ENCODE measurements at places on chromosomes 7 and 10.

DNA sequence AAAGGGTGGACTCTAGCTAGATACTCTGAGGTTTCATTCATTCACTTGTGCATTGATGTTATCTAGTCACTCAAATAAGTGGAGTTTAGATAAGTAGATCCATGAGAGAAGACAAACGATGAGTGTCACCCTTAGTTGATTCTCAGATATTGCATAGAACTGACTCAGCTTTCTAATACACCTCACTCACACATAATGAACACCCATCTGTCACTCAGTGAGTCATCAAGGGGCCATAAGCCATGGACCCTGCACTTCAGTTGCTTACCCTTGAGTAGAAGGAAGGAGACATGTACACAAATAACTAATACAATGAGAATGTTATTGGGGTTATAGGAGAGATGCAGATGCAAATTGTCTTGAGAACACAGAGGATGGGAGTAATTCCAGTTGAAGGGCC is 163.8 kb downstream of the SORCS3 start:
- no peak for DNase-seq

DNA sequence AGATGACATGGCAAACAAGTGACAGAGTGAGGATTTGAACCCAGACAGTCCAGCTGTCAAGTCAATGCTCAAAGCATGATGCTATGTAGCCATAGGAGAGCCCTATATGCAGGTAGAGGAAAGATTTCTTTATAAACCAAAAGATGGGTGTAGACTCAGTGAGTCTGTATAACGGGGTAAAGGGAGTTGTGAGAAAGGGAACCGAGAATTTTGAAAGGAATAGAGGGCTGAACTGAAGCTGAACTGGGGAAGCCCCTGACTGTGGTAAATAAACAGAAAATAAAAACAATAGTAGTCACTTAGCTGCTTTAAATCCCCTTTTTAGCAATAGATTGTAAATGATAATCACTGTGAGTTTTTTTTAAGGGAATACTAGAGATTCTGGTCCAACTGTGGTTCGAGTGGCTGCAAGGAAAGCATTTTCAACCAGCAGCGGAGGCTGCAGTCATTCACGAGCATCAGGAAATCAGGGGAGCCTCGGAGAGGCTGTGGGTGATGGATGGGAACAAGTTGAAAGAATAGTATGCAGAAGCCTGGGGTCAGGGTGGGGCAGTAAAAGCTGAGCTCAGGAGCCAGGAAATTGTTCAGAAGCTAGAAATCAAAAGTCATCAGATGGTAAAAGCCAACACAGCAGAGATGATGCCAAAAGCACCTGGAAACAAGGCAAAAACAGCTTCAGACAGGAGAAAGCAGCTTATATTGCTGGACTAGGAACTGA is 393.5 kb downstream of the GFRA1 start:
- DNase-seq = no peak

- DNase-seq = no peak
Measured at GRCh38 chr7:149226840-149227494, 12.5 kb upstream of the ZNF212 start.

DNA sequence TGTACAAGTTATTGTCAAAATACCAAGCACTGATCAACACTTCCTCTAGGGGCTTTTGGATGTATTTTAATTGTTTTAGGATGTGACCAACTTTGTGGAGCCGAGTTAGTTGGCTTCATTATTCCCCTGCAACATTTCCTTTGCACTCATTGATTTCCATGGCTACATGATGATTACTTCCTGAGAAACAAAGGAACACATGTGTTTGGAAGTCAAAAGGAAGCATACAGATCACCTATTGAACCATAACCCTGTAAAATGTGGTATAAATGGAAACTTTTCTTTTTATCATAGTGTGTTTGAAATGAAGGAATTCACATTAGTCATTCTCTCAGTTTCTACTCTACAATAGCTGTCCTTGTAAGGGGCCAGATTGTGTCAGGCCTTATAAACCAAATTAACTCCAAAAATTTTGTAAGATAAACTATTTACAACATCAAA is 32.2 kb upstream of the EXOC6 start:
- no peak for DNase-seq

GRCh38 chr10:15433850-15434537 is 62.9 kb upstream of the FAM171A1 start:
- no peak for DNase-seq

DNA sequence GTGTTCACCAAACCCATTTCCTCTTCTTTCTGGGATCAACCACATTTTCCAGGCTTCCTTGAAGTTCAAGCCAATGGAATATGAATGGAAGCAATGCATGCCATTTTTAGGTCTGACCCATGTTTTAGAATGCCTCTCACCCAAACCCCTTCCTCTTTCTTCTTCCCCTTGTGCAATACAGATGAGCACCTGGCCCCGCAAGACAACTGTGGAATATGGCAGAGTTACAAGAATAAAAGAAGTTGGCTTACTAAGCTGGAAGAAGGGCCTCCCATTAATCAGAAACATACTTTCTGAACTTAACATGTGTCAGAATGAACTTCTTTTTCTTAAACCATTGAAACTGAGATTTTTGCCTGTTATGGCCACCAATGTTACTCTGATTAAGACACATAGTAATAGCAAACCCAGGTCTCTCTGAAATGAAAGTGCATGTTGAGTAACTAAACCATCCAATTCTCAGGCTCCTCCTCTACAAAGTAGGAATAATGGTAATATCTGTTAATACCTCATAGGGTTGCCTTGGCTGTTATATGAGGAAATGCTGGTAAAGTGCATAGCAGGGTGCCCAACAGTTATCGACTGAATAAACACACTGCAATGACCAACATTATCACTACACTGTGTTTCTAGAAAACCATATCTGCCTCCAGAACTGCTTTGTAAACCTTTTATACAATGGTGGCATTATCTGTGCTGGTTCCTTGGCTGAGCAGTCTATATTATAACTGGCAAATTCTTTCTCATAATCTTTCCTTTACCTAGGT is 382.2 kb upstream of the NRP1 start:
- no peak for DNase-seq

DNA sequence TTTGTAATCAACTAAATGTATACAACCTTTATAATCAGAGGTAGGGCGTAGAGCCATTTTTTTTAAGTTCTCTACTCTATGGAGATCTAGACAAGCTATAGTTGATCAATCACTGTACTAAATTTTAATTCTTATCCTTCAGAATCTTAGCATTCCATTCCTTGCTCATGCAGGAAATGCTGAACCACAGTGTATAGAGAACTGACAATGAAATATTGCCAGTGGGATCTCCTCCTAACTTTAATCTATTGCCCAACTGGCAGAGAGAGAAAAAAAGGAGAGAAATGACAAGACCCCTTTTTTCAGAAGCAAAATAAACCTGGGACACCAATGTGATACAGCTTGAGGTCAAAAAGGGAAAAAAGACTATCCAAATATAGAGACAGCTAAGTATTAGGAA is 26.4 kb upstream of the PPP3CB start:
- DNase-seq = no peak

GRCh38 chr10:69123306-69123746 is 652 bp upstream of the VPS26A start:
- no peak for DNase-seq

GRCh38 chr7:81333004-81333403 is 414.2 kb upstream of the SEMA3C start:
- no peak for DNase-seq

DNA sequence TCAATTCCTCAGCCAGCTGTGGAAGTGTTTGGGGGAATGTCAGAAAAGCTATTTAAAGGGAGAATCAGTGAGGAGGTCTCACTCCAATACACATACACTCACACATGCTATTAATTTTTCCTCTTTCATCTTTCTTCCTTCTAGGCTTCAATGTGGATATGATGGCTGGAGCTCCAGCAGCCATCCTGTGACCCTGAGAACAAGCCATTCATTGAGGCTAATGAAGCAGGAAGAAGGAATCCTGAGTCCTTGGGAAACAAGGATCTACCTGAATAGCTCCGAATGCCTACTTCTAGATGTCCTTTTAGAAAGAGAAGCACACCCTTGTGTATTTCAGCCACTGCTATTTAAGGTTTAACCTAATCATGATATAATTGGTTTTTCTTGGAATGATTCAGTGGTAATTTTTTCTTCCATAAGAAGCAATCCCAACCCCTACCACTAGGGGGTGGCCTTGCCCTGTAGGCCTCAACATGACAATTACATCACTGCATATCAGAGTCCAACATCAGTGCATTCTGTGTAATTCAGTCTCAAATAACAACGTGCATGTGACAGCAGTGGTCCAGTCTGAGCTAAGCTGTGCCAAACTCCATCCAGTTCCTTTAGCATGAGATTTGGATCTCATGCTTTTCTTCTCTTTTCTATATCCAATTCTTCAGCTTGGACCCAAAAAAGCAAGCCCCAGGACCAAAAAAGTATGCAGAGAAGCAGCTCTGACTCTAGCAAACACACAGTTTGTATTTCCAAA is 85.3 kb upstream of the ANKRD1 start:
- peak; percentile 49 for DNase-seq

- no peak for DNase-seq
Measured at GRCh38 chr10:132700156-132701098, 85.5 kb downstream of the NKX6-2 start.

- no peak for DNase-seq
Measured at GRCh38 chr10:47023237-47024045, 112.2 kb downstream of the PTPN20 start.

DNA sequence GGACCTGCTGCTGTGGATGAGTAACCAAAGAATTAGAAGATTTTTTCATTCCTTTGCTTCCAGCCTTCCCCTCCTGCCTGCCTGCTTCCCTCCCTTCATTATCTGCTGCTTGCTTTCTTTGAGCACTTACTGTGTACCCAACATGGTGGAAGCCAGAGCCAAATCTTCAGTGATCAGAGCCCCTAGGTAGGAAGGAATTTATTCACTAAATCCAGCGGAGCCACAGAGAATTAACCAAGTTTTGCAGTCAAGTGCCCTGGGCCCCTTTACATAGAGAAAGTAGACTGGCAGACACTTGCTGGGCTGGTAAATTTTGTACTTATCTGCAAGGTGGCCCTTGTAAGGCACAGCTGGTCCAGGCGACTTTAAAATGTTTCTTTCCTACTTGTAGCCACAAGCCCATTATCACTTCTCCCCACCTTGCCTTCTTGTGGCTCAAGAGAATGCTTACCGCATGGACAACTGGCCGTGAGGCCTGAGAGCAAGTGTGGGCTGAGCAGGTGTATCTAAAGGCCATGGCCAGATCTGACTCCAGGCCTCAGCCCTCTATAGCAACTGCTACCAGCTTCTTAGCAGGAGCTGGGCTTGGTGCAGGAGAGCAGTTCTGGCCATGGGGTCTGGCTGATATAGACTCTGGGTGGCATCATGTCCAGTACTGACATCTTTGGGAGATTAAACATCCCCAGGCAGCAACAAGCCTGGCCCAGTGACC is 11.1 kb downstream of the UNC5B start:
- no peak for DNase-seq

DNA sequence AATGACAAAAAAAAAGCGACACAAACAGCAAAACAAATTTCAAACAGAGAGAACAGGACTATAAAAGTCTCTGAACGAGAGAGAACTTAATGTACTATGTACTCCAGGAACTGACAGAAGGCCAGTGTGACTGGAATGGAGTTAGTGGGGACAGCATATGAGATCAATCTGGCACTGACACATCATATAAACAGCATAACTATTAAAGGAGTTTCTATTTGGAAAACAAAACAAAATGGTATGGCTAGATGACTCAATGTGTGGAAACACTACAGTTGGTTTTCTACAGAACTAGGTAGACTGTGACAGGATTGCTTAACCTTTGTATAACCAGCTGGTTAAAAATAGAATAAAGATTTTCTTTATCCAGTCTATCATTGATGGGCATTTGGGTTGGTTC is 232.9 kb upstream of the KAT6B start:
- DNase-seq = no peak

GRCh38 chr10:103858360-103858759 is 3.0 kb upstream of the SH3PXD2A start:
- DNase-seq = no peak

GRCh38 chr10:95295031-95295755 is 4.4 kb upstream of the PDLIM1 start:
- no peak for DNase-seq

DNA sequence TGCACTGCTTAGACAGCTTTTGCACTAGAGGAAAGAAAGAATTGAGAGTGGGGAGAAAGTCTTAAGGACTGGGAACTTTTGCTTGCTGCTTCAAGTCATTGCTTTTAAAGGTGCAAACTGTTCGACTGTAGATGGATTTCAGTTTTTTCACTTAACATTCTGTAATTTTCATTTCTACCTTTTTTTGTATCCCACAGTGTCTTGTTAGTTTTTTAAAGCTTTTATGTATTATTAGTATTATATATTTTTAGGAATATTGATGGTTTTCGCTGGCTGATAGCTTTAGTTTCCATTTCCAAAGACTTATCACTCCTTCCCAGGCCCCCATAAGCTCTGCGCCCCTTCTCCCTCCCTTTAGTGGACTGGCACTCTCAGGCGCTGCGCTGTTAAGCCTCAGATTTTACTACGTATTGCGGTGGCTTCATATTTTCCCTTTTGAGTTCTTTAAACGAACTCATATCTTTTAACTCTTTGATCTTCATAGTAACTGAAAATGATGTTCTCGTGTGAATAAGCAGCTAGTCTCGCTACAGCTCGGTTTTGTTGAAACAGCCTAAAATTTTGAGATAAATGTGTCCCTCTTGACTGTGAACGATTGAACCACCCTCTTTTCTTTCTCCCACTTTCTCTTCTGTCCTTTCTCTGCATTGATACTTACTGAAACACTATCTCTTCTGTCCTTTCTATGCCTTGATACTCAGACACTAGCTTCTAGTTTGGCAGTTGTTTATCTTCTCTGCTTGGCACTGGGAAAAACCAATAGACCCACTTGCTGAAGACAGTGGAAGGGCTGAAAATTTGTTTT is 2.5 kb upstream of the ETV1 start:
- DNase-seq = no peak

- DNase-seq = no peak
Measured at GRCh38 chr10:79342295-79342761, 4.9 kb upstream of the PPIF start.

Data from stimulated activated CD4-positive, alpha-beta T cell treated with anti-CD3 and anti-CD28 coated beads, Interleukin-1b, Interleukin-23, amount 100 ng/mL, for 1 hour (primary cell).